ENCODE measurements at places on chromosomes 1 and 21. TPM values are rescaled to one million over a fixed set of nuclear protein-coding genes. Genes with fewer than 3 reads are reported as not detected.

Gene SLC45A1
- not detected for total RNA-seq

Gene PKLR
- not detected for total RNA-seq

Gene CD164L2
- not detected for total RNA-seq

Gene CFHR1
- total RNA-seq = not detected

Gene HES4
- total RNA-seq = 139 TPM

Gene ENTREP3
- total RNA-seq = 12.6 TPM

DNA sequence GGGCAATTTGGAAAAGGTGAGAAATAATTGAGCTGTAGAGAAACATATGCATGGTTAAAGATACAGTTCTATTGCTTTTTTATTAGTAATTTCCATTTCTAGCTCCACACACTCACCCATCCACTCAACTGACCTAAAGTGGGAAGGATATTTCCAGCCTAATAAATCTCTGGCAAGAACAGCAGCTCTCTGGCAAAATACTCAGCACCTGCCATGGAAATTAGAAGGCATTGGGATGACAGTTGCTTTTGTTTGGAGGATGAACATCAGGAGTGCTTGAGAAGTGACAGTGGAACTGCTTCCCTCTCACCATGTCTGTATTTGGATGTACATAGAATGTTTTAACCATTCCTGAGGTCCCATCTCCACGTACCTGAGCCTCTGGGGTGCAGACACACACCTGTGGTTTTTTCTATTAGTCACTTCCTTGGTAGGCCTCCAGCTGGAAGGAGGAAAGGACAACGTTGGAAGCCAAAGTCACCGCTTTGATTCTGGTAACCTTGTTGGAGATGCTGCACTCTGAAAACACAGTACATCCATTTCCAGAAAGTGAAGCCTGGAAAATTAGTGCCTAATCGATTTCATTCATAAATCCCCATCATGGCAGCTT, 62.3 kb upstream of the RUNX1 start:
- no peak for DNase-seq

DNA sequence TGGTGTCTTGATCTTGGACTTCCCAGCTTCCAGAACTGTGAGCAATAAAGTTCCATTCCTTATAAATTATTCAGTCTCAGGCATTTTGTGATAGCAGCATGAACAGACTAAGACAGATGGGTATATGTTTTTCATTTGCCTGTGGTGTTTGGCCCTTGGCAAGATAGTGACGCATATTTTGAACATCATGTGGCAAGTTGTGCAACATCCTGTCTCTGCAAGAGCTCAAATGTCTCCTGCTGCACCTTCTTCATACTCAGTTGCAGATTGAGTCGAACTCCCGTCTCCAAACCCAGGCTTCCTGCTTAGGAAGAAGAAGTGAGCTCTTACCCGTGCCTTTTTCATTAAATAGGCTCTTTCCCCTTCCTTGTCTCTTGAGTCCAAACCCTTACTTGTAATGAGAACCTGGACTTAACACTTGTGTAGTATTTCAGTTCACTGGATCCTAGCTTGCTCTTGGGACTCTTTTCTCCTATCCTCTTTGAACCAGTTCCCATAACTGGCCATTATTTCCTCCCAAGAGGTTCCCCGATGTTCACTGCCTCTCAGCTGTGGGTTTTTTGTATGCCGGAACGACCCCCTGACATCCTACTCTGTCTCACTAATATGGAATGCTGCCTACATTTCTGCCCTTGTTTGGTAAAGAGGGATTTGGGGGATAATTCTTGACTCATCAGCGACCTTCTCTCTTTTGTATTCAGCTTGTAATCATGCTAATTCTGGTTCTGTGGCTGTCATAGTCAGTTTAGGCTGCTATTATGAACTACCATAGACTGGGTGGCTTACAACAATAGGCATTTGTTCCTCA, 125.0 kb upstream of the KCNK2 start:
- DNase-seq = no peak

DNA sequence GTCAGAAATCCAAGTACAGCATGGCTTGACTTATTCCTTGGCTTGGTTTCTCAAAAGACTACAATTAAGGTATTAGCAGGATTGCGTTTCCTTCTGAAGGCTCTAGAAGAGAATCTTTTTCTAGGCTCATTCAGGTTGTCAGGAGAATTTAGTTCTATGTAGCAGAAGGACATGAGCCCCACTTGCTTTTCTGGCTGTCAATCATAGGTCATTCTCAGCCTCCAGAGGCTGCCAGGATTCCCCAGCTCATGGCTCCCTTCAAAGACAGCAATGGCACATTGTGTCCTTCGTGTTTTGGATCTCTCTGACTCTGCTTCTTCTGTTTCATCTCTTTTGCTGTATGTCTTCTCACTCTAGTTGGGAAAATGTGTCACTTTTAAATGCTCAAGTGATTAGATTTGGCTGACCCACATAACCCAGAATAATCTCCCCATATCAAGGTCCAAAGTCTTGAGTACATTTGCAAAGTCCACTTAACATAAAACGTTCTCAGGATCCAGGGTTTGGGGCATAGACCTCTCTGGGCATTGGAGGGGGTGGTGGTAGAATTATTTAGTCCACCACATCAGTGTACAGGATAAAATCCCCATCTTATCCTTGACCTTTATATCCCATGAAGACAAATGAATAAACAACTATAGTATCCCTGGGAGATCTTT, 126.7 kb upstream of the BCL9 start:
- DNase-seq = no peak

DNA sequence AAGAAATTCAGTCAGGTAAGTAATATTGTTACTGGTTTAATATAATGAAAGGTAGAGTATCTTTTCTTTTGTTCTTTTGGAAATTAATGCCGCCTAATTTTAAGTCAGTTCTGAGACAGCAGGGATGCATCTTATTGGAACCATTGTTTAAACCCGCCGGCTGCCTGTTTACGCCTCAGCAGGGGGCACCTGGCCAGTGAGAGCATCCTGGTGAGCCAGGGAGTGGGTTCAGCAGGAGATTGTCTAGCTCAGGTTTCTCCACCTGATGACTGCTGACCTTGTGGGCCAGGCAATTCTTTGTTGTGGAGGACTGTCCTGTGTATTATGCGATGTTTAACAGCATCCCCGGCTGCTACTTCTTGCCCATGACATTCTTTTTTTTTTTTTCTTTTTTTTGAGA, 30.2 kb downstream of the CHAF1B start:
- DNase-seq = no peak

GRCh38 chr1:205630651-205631009, 1.2 kb downstream of the ELK4 start:
- peak; percentile 55 for DNase-seq

DNA sequence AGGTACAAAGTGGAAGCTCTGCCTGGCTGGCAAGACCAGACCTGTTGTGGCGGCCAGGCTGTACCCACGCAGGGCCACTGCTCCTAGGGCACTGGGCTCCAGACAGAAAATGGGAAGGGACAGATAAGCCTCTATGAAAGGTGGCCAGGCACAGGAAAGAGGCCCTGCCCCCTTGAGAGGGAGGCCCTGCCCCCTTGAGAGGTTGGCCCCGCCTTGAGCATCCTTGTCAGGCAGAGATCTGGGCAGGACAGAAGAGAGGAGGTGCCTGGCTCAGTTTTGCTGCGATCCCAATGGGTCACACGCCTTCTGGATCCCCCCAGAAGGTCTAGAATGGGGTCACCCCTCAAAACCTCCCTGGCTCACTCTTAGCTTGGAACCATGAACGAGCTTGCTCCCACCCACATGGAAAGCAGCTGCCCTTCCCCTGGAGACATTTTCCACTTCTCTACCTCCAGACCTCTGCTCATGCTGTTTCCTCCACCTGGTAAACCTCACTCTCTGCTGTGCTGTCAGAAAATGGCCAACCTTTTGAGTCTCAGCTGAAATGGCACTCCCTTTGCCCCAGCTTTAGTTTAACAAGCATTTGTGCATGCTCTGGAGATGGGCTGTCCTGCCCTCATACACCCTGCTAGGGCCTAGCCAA, 17.5 kb upstream of the ECE1 start:
- no peak for DNase-seq

DNA sequence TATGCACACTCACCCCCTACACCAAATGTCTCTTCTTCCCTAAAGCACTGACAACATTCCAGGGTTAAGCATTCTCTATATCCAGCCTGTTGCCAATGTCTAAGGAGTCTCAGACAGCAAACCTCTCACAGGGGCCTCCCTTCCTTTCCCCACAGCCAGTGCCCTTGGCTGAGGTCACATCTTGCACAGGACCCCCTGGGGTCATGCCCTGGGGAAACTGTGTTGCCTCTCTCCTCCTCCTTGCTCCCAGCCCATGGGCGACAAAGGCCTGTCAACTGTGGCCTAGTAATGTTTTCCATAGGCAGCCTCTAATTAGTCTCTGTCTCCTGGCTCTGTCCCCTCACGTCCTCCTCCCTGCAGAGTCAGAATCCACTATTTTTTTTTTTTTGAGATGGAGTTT, 54.6 kb downstream of the NENF start:
- DNase-seq = no peak

DNA sequence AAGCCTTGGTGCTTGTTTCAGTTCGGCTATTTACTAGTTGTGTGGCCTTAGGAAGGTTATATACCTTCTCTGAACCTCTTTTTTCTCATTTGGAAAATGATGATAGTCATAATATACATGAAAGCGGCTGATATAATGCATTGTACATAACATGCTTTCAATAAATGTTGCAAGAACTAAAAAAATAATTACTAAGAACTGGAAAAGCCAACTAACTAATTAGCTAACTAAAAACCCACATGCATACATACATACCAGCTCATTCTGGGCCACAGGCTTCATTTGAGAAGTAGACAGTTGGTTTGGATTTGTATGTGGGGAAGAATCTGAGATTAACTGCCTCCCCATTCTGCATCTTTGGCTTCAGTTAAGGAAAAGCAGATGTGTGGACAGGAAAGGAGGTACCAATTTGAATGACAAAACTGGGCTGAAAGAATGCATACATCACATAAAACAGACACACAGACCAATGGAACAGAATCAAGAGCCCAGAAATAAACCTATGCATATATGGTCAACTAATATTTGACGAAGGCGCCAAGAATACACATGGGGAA, 217.9 kb downstream of the TM2D1 start:
- DNase-seq = no peak

DNA sequence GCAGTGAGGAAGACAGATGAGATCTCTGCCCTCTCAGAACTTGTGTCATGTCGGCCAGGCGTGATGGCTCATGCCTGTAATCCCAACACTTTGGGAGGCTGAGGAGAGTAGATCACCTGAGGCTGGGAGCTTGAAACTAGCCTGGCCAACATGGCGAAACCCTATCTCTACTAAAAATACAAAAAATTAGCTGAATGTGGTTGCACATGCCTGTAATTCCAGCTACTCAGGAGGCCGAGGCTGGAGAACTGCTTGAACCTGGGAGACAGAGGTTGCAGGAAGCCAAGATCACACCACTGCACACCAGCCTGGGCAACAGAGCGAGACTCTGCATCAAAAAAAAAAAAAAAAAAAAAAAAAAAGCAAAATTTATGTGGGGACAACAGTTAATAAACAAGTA, 40.9 kb upstream of the RALGPS2 start:
- DNase-seq = no peak

DNA sequence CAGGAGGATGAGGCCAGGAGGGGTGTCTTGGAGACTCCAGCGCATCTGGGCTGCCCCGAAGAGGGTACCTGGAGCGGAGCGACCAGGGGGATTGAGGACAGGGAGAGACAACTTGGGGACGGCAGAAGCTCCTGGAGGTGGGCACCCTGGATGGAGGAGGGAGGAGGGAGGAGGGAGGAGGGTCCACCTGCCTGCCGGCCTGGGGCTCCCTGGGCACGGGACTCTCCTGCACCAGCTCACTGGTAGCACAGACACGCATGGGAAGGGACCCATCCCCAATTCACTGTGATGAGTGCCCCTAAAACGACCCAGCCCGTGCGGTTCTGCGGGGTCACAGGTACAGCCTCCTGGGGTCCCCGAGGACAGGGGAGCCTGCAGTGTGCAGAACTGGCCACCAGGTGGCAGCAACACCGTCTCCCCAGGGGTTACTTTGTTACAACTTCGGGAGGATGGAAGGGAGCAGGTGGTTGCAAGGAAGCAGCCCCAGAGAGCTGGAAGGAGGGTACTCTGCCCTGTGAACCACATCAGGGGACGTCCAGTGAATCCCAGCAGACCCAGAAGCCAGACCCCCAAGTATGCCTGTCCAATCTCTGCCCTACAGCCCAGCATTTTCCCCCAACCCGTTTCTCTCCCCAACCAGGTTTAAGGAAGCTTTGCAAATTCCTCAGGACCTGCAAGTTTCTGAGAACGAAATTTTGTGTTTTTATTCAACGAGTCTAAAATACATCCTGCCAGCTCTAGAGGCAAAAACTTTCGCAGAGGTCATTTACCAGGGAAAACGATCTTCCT, 482.4 kb downstream of the NPHP4 start:
- DNase-seq = peak; percentile 65

DNA sequence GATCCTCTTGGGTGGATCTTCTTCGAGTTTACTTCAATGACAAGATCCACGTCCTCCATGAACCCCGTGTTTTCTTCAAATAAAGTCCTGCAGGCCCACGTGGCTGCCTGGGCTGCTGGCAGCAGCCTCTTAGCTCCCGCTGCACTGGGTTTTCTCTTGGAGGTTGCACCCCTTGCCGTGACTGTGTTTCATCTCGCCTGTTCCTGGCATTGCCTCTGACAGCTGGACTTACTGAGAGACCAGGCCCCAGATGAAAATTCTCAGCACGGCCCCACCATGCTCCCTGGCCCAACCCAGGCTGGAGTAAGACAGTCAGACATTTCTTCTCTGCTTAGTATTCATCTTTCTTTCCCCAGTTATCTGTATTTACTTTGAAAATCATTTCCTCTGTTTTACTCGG, 274.8 kb upstream of the RUNX1 start:
- DNase-seq = no peak
